ENCODE measurements at places on chromosomes 2 and 18.

- no peak for DNase-seq
These were observed 157.8 kb downstream of the BCL2 start for GRCh38 chr18:63161761-63162195.

DNA sequence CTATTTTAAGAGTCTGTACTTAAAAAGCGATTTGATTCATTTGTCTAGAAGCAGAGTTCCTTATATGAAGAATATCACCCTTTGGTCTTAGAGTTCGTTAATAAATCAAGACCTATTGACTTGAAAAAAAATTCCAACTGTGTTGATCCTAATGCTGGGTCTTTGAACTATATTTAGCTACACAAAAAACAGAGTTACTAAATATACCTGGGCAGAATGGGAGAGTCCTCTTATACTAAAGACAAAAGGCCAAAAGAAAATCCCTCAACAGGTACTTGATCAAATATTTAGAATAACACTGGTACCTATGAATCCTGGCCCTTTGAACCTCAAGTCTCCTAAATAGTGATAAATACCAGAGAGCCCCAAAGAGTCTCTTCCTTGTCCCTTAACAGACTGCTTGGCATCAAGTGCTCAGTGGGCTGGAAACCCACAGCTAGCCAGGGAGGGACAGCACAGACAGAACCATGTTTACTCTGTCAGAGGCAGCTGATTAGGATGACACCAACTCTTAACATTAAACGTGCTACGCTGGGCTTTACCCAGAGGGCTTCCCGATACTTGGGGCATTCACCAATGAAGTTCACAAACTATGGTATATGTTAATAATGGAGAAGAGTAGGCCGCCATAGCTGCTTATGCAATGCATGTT is 95.1 kb downstream of the FIGN start:
- no peak for DNase-seq

- no peak for DNase-seq
These were observed 15.2 kb upstream of the AGAP1 start for GRCh38 chr2:235478609-235479008.

GRCh38 chr18:62332431-62332830 is 7.3 kb downstream of the TNFRSF11A start:
- no peak for DNase-seq

- DNase-seq = no peak
These were observed 21.1 kb upstream of the MALT1 start for GRCh38 chr18:58649966-58650816.

DNA sequence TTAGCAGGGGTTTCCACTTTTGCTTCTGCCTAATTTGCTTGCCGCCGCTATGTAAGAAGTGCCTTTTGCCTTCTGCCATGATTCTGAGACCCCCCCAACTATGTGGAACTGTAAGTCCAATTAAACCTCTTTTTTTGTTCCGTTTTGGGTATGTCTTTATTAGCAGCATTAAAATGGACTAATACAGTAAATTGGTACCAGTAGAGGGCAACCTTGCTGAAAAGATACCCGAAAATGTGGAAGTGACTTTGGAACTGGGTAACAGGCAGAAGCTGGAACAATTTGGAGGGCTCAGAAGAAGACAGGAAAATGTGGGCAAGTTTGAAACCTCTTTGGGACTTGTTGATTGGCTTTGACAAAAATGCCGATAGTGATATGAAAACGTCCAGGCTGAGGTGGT is 216.1 kb upstream of the FSIP2 start:
- DNase-seq = no peak

- no peak for DNase-seq
These were observed 114.9 kb downstream of the PMS1 start for GRCh38 chr2:189899101-189899500.

- DNase-seq = no peak
These were observed 746.0 kb downstream of the METTL4 start for GRCh38 chr18:1825296-1825695.

DNA sequence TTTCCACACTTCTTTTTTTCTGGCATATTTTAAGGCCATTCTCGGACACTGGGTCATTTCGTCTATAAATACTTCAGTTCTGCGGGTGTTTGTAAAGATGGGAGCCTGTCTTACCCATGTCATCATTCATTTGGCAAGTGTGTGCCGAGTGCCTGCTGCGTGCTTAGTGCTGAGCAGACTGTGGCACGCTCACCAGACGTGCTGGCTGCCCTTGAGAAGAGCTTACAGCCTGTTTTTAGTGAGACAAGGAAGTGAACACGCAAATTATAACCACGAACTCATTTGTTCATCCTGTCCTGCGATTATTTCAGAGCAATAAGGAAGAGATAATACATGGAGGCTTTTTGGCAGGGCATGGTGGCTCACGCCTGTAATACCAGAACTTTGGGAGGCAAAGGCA is 10.4 kb upstream of the STON1 start:
- no peak for DNase-seq

- no peak for DNase-seq
These were observed 472.7 kb downstream of the CMPK2 start for GRCh38 chr2:6392966-6393365.

DNA sequence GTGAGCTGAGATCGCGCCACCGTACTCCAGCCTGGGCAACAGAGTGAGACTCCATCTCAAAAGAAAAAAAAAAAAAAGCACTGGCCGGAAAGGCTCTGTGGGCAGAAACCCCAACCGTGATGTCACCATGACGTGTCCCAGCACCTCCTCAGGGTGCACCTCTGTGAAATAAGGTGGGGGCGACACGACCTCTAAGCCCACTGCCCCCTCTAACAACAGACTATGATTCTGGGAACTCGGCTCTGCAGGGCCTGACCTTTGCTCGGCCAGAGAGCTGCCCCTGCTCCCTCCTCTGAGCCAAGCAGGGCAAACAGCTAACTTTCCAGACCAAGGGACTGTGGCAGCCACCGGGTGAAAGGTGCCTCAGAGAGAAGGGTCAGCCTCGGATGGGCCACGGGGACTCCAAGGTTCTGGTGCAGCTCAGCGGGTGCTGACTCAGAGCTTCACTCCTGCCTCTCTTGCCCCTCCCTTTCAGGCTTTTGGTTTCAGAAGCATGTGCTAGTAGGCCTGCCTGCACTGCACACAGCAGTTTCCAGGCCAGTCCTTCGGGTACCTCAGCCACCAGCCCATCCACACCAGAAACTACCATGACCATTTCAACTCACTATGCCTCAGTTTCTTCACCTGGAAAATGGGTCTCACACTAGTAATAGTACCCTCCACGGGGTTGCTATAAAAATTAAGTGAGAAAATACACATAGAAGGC is 8.0 kb downstream of the TMBIM1 start:
- DNase-seq = no peak

DNA sequence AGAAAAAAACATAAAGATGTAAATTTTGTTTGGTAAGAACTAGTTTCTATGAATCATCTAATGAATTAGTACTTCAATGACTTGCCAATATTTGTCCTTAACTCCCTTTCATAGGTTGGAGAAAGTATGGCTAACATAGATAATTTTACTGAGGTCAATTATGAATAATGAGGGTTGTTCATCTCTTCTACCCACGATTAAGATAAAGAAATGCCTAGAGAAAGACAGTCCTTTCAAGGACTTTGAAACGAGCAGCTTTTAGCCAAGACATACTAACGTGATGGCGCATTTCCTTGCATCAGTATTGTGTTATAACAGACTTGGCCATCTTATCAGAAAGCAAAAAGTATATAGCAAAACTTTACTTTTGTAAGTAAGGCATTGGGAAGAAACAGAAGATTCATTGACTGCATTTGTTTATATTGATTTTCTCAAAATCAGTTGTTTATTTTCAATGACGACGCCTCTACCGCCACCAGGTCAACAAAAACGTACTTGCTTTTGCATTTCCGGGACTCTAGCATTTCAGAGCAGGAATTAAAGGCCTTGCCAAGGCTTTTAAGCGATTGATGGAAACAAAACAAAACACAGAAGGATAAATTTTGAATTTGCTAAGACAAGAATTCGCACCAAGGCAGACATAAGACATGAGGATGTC is 961 bp downstream of the RBM43 start:
- DNase-seq = no peak

DNA sequence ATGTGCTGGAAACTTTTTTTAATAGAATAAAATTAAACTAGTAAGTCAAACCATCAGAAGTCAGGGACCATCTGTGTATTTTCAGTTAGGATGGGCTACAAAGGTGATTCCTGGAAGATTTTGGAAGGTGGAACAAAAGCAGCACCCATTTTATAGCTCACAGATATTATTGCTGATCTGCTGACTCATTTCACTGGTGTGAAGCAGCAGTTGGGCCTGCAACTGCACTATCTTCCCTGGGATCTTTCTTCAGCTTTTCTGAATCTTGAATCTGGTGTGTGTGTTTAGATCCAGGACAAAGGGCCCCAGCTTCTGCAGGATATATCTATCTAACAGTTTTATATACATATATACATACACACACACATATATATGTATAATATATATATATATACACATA is 35.6 kb upstream of the BCL11A start:
- DNase-seq = no peak

DNA sequence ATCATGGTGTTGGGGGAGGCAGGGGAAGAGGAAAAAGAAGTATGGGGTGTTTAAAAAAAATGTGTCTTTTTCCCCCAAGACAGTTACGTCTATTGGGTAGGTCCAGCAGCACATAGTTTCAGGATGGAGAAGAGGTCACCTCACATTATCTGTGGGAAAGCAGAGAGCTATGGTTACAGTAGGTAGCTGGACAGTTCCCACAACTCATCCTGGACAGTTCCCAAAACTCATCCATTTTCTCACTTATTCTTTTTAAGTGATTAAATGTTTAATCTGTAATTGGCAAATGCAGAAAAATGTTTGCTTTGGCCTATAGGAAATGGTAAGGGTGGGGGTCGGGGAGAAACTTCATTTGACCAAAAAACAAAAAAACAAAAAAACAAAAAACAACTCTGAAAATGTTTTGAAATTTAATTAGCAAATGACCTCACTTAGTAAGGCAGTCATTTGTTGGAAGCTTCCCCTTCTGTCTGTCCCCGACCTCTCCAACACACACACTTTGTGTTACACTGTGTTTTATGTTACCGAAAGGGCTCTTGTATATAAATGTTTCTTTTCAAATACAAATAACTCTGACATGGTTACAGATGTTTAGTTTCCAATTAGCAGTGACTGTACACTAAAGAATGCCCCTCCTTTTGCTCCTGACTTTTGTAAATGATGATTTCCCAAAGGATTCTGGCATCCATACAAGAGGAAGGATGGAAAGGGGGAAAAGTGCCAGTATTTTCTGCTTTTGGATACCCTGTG is 173.3 kb upstream of the ZFP36L2 start:
- no peak for DNase-seq

GRCh38 chr2:127386764-127387654 is 766 bp downstream of the MAP3K2 start:
- peak; percentile 73 for DNase-seq

DNA sequence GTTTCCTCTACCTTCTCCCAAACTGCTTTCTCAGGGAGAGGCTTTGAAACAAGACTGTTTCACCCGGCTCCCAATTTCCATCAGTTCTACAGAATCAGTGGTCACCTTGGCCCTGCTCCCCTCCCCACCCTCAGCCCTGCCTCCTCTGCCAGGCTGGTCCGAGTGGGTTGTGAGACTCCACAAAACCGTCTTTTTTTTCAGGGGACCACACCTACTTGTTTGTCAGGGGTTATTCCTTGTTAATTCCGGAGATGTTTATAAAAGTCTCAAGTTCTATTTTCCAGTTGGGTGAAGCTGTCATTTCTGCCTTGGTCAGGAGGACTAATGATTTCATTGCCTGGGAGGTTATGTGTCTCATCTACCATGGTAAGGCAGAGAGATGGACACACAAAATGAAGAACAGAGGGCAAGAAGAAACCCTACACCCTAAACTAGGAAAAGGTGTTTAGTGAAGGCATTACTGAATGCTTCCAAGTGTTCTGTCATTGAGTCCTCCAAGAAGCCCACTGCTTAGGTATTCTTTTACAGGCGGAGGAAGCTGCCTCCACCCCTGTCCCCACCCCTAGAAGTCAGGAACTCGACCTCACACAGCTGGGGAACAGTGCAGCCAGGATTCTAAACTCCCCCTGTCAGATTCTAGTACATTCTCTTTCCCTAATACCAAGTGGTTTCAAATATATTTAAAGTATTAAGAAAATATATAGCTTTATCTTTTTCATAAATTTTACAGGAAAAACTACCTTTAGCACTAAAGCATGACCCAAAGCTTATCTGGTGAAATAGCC is 46.3 kb downstream of the COPS8 start:
- no peak for DNase-seq

- no peak for DNase-seq
These were observed 9.1 kb upstream of the TMEM37 start for GRCh38 chr2:119422360-119423107.
